ENCODE measurements at places on chromosomes 7 and 10.

- DNase-seq: no peak
These were observed 15.3 kb downstream of the GNAT3 start for GRCh38 chr7:80496586-80496985.

- no peak for DNase-seq
These were observed 70.3 kb upstream of the MXI1 start for GRCh38 chr10:110137142-110137545.

DNA sequence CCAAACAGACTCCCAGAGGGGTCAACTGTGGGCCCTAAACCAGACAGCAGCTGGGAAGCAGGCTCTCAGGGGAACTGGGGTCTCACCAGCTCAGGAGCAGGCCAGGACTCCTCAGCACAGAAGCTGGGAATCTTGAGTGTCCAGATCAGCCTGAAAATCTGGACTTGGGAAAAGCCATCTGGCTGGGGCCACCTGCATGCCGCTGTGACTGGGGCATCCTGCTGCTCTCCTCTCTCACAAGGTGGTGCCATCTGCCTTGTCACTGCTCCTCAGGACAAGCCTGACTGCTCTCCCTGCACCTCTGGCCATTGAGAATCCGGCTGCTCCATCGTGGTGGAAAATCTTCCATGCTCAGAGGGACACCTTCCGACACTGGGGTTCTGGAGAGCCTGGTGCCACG lies 141.4 kb downstream of the PLPP4 start:
- DNase-seq: no peak

DNA sequence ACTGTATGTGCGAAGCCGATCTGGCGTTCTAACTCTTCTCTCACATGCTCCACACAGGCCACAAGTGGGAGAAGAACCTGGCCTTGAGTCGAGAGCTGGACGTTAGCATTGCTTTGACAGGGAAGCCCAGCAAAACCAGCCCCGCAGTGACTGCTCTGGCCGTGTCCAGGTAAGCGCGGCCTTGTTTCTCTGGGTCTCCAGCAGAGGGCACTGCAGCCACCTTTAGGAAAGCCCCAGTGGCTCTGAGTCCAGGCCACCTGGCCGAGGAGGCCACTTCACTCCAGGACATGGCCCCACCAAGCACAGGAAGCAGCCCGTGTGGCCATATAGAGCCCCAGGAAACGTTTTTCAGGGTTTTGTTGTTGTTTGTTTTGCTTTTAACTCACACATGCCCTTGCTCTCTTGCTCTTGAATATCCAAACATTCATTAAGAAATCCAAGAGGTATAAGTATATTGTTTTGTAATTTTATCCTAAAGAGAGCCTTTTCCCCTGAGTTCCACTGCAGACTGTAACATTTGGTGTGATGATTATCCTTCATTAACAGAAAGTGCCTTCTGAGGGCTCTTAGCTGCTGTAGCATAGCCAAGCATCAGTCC lies 41.8 kb upstream of the LRRC18 start:
- no peak for DNase-seq

DNA sequence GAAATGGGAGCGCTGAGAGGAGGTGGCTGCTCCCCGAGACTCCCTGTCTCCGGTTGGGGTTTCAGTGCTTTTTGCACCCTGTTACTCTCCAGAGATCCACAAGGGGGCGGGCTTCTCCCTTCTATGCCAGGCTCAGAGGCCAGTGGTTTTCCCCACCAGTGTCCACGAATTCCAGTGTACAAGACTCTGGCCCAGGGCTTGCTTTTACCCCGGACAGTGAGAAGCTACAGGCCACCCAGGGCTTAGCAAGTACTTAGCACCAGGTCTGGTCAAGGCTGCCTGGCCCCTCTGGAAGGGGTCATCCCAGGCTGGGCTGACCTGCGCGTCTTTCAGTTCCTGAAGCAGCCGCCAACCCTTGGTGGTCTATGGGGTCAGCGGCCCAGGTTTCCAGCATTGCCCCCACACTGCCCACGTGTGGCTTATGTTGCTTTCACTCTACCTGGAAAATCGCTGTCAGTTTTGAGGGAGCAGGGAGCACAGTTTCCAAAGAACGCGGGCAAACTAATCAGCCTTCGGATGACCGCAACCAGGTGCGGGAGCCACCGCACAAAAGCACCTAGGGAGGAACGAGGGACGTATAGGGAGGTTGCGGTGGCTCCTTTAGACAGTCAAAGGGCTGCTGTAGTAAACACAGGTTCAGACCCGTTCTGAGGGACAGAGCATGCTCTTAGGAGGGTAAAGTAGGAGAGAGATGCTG lies 6.8 kb downstream of the CYP26A1 start:
- DNase-seq: peak; percentile 87

DNA sequence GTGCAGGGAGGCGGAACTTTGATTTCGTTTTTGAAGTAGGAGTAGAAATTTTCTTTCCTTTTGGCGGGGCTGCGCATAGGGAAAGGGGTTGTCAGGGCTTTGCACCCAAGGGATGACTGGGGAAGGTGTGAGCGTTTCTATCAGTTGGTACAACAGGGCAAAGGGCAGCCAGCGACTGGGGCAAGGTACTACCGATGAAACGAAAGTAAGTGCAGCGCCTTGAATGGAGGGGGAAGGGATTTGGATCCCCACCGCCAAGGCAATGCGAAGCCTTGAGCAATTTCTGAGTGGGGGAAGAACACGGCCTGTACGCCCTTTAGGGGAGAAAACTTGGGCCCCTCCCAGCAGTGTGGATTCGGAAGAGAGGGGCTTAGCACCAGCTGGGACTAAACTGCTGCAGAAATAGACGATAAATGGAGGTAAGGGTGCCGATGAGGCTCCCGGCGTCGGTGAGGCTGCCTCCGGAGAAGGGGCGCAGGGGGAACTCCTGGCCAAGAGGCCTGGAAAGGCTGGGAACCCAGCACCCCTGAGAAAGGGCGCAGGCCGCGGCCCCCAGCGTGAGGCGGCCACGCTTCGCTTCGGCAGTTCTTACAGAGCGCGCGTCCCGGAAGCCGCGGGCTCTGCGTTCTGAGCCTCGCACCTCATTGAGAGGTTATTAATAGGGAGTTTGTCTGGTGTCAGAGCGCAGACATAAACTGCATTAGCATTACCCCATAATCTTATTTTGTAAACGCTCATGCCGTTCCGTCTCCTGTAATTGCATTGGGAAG lies 10.0 kb upstream of the TLX1 start:
- no peak for DNase-seq

DNA sequence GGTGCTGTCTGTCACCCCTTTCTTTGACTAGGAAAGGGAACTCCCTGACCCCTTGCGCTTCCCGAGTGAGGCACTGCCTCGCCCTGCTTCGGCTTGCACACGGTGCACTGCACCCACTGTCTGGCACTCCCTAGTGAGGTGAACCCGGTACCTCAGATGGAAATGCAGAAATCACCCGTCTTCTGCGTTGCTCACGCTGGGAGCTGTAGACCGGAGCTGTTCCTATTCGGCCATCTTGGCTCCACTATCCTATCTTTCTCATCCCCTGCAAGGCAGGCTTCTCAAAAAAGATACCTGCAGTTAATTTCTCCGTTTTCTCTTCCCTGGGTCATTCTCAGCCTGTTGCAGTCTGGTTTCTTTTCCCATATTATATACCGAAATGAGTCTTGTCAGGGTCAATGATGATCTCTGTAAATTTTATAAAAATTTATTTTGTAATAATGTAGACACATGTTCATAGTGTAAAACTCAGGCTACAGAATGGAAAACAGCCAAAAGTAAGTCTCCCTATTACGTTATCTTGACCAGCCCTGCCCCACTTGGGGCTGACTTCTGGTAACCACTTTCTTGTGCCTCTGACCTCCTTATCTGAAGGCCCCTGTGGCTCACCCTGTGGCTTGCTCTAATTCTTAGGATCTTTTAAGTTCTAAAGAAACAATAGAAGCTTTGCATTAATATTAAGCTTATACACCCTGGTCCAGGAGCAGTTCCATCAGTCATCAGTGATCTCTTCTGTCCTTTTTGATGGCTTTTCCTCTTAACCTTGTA lies 20.7 kb downstream of the BLVRA start:
- no peak for DNase-seq

DNA sequence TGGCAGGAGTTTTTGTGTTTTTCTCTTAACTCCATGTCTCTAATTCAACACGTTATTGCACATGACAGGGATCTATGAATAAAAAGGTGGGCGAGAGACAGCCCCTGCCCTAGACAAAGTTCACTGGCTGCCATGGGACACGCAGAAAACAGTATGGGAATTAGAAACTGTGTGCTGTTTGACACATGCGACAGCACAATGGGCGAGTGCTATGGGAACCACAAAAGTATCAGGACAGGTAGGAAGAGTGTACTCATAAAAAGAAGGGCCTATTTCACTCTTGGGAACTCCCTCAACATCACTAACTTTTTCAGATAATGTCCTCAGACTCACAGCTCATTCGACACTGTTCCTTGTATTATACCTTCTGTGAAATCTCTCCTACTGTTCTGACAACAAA lies 45.7 kb downstream of the MINDY3 start:
- DNase-seq: no peak

All from D721Med (cell line).